ENCODE measurements at places on chromosomes 6 and 20.

GRCh38 chr6:137230547-137230946 is 11.4 kb upstream of the IFNGR1 start:
- DNase-seq, result no peak

GRCh38 chr6:168047841-168048723 is 30.9 kb downstream of the FRMD1 start:
- DNase-seq, result peak; percentile 51

DNA sequence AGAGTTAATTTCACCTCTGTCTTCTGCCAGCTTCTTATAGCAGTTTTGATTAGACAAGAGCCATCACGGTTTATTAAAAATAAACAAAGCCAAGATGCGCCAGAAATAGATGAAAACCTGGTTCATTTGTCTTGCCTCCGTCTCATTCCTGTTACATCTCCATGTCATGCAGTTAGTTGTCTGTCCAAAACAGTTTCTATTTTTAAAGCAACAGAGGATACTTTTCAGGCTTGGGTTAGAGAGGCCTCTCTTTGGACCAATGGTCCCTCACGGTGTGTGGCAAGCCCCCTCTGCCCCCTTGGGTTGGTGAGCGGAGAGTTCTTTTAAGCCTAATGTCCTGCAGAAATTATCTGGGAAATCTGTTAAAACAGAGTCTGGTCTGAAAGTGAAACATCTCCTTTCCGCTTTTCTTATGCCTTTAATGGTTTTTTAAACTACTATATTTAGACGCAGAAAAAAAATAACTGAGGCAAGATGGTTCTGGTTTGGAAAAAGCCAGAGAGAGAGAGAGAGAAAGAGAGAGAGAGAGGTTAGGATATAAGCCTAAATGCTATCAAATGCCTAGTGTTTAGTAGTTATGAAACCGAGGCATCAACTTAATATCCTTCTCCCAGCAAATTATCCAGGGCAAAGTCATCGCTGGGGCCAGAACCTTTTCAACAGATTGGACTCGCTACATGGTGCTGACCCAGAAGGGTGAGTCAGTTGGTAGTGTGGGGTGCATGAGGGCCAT is 64.5 kb downstream of the ZDHHC14 start:
- no peak for DNase-seq

- DNase-seq, result no peak
These were observed 66.2 kb upstream of the EYA2 start for GRCh38 chr20:46828471-46828870.

DNA sequence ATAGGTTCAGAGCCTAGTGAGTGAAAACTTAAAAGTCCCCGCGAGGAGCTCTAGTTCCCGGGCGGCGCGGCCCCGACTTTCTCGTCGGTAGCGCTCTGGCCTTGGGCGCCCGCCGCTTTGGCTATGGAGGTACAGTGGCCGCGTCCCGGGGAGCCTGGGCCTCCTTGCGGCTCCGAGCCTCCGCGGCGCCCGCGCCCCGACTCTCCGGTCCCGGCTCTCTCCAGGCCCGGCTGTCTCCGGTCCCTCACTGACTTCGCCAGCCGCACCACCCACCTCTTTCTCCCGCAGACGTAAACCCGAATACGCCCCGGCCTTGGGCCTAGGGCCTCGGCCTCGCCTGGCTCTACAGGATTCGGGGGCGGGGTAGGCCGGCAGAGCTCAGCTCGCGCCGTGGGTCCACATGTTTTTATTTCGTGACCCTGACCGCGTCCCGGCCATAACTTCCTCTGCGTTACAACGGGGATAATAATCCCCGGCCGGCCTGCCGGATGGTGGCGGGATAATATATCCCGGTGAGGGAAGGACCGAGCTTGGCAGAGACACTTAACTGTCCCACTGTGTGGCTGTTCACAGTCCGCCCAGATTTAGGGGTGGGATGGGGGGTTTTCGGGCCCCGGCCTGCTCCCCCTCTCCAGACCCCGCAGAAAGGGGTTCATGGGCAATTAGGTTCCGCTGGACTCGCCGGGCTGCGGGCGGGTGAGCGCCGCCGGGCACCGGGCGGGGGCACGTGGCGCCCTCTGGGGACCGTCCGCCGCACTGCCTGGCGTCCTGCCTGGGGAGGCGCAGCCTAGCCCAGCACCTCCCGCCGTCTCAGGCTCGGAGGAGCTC is 10.0 kb upstream of the TBX18 start:
- no peak for DNase-seq

DNA sequence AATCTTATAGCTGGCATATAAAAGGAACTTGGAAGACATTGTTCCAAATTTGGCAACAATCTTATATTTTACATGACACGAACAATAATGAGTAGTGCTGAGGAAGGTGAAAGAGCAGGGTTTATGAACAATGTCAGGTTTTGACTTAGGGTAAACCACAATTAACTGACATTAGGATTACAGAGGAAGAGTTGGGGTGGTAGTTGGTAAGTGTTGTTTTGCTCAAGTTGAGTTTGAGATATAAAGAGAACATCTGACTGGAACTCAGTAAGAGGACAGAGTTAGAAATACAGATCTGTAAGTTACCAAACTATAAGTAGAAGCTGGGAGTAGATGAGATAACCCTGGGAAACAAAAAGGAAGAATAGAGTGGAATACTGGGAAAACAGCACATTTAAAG is 15.1 kb downstream of the RTN4IP1 start:
- no peak for DNase-seq

GRCh38 chr20:63007646-63008488 is 1.1 kb upstream of the BHLHE23 start:
- DNase-seq, result no peak

GRCh38 chr20:3407040-3407770 is at the start of gene DNAAF9:
Gene DNAAF9 (minus strand): TSS chr20:3407669. CDS start chr20:3407557, 112 bp downstream.
- DNase-seq, result peak; percentile 70

GRCh38 chr6:156974830-156975261 is 197.7 kb downstream of the ARID1B start:
- no peak for DNase-seq

- DNase-seq, result no peak
These were observed 138.8 kb downstream of the TFAP2A start for GRCh38 chr6:10276106-10276505.

DNA sequence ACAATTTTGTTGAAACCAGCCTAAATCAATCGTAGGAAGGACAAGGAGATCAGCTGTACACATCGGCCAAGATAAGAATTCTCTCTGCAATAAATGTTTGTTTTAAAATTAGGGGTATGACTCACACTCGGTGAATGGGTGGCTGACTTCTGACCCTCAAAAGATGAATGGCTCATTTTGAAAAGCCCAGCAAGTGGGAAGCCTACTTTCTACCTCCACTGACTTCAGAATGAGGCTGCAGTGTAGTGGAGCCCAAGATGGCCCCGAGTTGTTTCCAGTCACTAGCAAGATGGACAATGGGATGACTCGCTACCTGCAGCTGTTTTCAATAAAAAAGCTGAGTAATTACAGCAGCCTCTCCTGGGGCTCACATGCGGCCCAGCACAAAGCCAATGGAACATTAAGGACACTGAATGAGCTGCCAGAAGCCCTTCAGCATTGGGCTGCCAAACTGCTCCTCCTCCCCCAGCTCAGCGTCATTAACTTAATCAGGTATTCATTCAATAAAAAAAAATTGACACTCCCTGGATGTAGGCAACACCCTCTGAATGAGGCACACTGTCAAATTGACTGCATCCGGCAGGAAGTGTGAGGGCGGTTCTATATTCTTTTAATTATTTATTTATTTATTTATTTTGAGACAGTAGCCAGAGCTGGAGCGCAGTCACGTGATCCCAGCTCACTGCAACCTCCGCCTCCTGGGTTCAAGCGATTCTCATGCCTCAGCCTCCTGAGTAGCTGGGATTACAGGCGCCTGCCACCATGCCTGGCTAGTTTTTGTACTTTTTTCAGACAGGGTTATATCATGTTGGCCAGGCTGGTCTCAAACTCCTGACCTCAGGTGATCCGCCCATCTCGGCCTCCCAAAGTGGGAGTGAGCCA is 107.3 kb downstream of the GMPR start:
- no peak for DNase-seq

GRCh38 chr20:40639676-40640355 is 49.2 kb downstream of the MAFB start:
- DNase-seq, result no peak

- no peak for DNase-seq
These were observed 44.9 kb downstream of the PREX1 start for GRCh38 chr20:48782901-48783308.

DNA sequence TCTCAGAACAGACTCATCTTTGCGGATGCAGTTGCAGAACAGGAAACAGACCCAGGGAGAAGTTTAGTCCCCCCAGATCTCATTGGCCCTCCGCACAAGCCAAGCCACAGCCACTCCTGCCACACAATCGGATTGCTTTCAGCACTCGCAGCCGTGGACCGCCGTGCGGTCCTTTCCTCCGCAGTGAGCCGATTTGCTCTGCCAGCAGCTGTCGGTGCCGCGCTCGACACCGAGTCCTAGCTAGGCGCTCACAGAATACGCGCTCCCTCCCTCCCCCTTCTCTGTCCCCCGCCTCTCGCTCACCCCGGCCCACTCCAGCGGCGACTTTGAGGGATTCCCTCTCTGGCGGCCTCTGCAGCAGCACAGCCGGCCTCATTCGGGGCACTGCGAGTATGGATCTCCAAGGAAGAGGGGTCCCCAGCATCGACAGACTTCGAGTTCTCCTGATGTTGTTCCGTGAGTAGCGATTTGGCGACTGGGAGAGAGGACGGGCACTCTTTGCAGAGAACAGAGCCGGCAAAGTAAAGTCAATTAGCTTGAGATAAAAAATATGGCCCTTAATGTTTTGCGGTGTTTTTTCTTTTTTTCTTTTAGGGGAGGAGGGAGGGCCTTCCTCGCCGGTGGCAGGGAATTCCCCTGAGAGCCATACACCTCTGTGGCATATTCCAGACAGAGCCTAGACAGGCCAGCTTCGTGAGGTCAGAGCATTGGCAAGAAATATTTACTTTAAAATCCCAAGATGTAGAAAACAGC is at the start of gene LAMP5:
TSS of gene LAMP5 (plus strand) at position 130 of the 753 bp plus-strand sequence. CDS start at position 393, 263 bp downstream.
- DNase-seq, result peak; percentile 34

Data from occipital lobe (tissue), 3 donors.